ENCODE measurements at places on chromosomes 16 and 17. TPM values are rescaled to one million over a fixed set of nuclear protein-coding genes. Genes with fewer than 3 reads are reported as not detected.
A peak's percentile ranks its signal among the peaks of the same experiment; 100 is the strongest.

DNA sequence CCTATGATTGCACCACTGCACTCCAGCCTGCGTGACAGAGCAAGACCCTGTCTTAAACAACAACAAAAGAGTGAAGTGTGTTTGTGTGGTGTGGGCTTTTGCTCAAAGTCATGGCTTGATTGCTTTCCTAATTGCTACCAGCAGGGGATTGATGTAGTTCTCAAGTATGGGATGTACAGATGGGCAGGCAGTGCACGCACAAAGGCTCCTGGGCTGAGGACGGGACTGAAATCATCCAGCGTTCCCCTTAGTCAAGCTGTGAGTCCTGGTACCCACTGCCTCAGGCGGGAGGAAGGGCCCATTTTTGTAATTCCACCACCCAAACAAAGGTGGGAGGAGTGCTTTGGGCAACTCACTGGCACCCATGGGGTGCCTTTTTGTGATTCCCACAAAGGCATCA, 47.3 kb downstream of the GDE1 start:
- no peak for DNase-seq

DNA sequence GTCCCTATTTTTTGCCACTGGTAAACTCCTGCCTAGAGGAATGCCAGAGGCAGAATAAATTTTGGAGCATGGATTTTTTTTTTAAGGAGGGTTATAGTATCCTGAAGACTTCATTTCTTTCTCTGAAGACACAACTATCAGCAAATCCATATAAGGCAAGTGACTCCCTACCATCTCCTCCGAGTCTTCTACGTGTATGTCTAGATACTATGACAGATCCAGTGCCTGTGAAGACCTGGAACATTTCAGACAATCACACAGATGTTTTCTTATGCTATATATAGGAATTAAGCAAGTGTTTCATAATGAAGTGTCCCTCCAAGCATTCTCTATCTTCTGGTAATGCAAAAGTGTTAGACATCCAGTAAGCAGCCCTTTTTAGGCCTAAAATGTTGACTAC, 255.5 kb upstream of the TBX2 start:
- no peak for DNase-seq

The KRT17 gene
- total RNA-seq: 434 TPM

- DNase-seq: no peak
These were observed 2.6 kb upstream of the FDXR start for GRCh38 chr17:74875155-74875976.

DNA sequence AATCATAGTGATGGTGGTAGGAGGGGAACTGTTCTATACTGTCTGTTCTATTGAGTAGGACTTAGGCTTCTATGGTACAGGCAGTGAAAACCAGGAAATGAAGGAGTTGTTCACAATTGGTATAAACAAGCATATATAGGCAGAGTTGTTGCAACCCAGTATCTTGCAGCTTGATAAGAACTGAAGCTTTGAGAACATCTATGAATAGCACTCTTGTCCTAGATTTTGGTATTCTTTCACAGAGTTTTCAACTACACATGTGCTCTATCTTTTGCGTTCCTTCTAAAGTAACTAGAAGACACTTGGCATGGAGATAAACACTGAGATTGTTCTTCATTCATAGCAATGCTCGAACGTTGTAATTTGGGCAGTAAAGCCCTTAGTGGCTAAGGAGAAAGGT, 91.8 kb downstream of the KCNJ2 start:
- DNase-seq: no peak

The ELMO3 gene
- 48.0 TPM for total RNA-seq

DNA sequence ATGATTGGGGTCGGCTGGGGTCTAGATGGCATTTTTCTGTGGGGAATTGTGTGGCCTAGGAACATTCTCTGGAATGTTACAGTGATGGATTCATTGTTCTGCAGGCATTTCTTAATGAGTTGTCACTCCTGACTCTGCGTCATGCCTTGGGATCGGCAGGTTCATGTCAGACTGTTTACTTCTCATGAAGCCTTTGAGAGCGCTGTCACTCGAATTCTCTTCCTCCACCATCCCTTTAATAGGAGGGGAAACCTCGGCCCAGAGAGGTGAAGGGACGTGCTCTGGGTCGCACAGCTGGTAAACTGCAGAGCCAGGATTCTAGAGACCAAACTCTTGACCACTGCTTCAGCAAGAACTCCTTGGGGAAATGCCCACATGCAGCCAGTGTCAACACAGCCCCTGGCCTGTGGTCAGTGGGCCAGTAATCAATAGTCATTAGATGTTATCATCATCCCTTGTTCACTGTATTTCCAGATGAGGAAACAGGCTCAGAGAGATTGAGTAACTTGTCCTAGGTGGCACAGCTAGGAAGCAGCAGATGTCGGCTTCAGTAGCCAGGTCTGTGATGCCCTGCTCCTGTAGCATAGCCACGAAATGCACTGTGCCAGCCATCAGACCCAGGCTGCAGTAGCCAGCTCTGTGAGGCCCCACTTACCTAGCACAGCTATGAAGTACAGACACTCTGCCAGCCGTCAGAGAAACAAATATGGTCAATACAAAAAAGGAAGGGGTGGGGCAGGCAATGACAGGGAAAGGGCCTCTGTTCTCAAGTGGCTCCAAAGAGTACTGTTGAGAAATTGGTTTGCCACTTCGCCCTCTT, 259.0 kb downstream of the CPPED1 start:
- DNase-seq: no peak

The C16orf92 gene
- not detected for total RNA-seq

DNA sequence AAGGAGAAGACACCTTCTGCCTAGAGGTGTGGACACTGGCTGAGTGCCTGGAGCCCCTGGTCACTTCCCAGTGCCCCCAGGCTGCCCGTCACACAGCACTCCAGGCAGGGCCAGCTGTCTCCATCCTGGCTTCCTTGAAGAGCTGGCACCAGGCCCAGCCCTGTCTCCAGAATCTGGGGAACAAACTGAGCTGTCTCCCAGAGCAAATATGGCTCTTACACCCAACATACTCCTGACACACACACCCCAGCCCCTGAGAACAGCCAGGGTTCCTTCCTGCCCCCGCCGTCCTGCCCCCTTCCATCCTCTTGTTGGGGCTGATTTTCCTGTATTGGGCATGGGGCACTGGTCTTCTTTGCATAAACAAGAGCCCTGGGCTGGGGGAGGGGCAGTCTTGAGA, 9.1 kb downstream of the NHERF1 start:
- no peak for DNase-seq

The ZNF19 gene
- total RNA-seq: 0.87 TPM

GRCh38 chr17:8405499-8406016, 7.9 kb upstream of the RNF222 start:
- DNase-seq: peak; percentile 34

GRCh38 chr16:47664653-47665325, 203.7 kb downstream of the PHKB start:
- no peak for DNase-seq

GRCh38 chr16:20301840-20302239, 25.5 kb downstream of the GP2 start:
- DNase-seq: no peak

The CHST4 gene
- not detected for total RNA-seq

All from suprapubic skin (tissue), 4 donors.